ENCODE measurements at places on chromosomes 11 and 22.

GRCh38 chr22:44146088-44146861 lies 34.5 kb upstream of the PARVG start:
- DNase-seq: no peak

DNA sequence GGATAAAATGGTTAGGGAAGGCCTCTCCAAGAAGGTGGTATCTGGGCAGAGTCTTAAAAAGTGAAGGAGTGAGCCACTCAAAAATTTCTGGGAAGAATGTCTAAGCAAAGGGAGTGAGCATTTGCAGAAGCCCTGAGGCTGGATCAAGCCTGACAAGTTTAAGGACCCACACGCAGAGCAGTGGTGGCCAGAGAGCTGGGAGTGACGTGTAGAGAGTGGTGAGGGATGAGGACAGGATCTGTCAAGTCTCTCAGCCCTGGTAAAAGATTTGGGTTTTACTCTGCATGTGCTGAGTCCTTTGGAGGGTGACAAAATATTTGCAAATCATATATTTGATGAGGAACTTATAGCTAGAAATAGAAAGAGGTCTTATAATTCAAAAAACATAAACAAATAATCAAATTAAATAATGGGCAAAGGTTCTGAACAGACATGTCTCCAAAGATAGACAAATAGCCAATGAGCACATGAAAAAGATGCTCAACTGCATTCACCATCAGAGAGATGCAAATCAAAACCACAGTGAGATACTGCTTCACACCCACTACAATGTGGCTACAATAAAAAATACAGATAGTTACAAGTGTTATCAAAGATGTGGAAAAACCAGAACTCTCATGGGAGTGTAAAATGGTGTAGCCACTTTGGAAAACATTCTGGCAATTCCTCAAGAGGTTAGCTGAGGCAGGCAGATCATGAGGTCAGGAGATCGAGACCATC lies 107.2 kb upstream of the NNMT start:
- no peak for DNase-seq

GRCh38 chr22:25013607-25014006 lies 61.1 kb downstream of the KIAA1671 start:
- DNase-seq: no peak

DNA sequence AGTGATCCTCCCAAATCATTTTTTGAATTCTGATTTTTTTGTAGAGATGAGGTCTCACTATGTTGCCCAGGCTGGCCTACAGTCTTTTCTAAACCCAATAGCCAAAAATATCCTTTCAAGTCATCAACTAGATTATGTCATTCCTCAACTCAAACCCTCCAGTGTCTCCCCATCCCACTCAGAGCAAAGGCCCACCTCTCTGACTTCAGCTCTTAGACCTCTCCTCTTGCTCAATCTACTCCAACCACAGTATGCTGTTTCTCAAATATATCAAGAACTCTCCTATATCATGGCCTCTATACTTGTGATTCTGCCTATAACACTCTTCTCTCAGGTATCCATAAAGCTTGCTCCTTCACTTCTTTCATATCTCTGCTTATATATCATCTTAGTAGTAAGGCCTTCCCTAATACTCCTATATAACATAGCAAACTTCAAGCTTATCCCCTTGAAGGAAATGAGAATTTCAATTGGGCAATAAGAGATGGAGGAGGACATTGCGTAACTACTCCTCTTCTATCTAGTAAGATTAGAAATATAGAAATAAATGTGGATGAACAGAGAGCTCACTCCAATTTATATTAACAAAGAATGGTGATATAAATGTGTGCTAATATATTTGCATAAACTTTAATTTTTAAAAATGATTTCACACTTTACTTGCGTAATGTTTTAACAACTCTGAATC lies 24.5 kb downstream of the DLG2 start:
- no peak for DNase-seq

GRCh38 chr22:41446057-41446501 lies 522 bp downstream of the TOB2 start:
- peak; percentile 56 for DNase-seq

DNA sequence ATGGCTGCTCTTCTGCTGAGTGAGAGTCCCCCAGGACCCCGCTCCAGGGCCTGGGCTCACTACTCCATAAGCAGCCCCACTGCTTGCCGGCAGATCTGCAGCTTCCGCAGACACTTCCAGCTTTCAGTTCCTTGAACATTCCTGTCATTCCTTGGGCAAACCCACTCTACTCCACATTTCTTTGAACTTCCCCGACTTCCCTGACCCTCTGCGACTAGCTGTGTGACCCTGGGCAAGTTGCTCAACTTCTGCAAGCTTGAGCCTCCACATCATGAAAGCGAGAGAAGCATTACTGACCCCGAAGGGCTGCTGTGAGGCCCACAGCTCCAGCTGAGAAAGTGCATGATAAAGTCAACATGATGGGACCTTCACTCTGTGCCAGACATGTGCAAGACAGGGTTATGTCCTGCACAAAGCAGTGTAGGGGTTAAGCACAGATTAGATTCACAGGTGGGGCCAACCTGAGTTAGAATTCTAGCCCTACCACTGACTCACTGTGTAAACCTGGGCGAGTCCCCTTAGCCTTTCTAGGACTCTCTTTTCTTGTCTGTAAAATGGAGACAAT lies 51.8 kb downstream of the THAP12 start:
- DNase-seq: peak; percentile 36

GRCh38 chr11:85768473-85769146 lies 42.3 kb downstream of the SYTL2 start:
- DNase-seq: no peak

GRCh38 chr22:19716041-19716828 lies 1.9 kb downstream of the SEPTIN5 start:
- DNase-seq: no peak

DNA sequence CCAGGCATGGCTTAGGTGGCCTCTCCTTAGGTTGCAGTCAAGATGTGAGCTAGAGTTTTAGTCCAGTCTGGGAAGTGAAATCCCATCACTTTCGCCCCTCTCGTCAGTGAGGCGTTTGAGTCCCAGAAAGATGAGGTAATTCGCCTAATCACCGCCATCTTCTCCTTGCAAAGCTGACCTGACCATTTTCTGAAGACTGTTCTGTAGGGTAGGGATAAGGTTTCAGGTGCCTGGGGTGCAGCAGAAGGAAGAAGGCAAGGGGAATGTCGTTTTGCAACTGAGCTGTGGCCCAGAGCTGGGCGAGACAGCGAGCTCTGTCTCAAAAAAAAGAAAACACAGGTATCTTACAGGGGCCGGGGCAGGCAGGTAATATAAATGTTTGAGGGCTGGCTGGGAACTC lies 61.7 kb upstream of the CECR2 start:
- DNase-seq: no peak

GRCh38 chr22:46123694-46124382 lies 26.5 kb upstream of the PPARA start:
- no peak for DNase-seq

DNA sequence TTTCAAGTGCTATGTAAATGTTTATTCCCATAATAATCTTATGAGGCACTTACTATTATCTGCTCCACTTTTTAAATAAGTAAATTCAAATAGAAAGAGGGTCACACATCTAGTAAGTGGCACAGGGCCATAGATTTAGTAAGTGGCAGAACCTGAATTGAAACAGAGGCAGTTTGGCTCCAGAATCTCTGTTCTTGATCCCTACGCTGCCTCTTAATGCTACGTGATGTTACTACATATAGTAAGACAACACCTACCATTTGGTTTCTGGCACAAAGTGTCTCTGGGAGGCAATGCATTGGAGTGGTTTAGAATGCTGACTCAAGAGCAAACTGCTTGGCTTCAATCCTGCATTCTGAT lies 1018.3 kb downstream of the DLG2 start:
- no peak for DNase-seq

- DNase-seq: no peak
Observed at GRCh38 chr22:40211476-40212054, 33.8 kb downstream of the TNRC6B start.

DNA sequence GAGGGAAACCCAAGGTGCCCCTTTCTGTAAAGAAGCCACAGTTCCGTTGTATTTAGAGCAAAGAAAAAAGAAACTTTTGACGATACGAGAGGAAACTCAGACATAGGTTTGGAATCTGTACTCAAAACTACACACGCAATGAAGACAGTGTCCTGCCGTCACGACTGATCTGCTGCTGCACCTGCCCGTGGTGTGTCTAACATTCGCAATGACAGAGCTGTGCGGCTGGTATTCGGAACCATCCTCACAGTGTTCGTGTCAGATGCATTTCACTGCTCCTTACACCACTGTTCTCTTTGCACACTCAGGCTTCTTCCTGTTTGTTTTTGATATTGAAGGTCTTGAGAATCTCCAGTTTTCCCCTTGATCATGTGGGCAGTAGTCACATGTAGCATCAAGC lies 84.8 kb downstream of the RTL6 start:
- no peak for DNase-seq

GRCh38 chr11:104155375-104155774 lies 8.6 kb downstream of the PDGFD start:
- no peak for DNase-seq

DNA sequence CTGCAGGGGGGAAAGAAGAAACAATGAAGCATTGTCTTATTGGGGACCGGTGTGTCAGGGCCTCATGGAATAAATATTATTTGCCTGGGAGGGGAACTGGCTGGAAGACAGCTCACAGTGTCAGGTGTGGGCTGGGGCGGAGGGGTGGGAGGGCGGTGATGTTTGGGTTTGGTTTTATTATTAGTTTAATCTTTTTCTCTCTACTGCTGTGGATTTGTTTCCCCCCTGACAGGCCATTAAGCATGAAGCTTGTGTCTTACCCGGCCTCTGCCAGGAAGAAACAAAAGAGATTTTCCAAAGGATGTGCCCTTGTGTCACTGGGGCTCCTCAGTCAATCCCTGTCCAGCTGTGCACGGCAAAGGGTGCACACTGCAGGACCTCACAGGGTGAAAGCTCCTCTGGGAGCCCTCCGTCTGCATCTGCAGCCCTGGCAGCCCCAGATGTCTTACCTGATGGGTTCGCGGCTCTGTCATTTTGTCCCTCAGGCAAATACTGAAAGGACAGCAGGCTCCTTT lies 203.1 kb upstream of the TMEM45B start:
- peak; percentile 25 for DNase-seq

DNA sequence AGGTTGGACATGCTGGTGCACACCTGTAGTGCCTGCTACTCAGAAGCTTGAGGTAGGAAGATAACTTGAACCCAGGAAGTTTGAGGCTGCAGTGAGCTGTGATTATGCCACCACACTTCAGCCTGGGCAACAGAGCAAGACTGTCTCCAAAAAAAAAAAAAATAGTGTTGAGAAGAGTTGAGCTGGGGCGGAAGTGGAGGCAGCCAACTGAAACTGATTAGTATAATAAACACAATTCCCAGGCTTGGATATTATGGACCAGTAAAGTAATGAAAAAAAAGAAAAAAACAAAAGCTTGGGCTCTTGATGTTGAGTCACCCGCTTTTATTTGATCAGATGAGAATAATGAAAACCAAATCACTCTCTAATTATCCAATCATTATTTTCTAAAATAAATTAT lies 21.0 kb downstream of the LDLRAD3 start:
- no peak for DNase-seq

DNA sequence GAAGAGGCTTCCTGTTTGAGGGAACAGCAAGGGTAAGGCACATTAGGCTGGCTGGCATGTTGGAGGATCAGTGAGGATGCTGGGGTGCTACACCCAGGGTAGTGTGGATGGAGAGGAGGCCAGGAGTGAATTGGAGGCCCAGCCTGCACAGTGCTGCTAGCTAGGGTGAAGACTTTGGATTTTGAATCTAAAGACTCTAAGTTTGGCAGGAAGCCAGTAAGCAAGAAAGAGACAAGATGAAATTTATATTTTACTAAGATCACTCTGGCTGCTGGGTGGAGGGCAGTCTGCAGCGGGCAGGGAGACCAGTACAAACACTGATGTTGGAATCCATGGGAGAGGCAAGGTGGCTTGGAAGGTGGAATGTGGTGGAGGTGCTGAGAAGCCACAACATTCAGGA lies 43.6 kb downstream of the TSPAN18 start:
- no peak for DNase-seq

GRCh38 chr11:74265256-74265655 lies 46.2 kb downstream of the P4HA3 start:
- no peak for DNase-seq

GRCh38 chr11:72932132-72932570 lies 117.9 kb downstream of the ATG16L2 start:
- DNase-seq: no peak

DNA sequence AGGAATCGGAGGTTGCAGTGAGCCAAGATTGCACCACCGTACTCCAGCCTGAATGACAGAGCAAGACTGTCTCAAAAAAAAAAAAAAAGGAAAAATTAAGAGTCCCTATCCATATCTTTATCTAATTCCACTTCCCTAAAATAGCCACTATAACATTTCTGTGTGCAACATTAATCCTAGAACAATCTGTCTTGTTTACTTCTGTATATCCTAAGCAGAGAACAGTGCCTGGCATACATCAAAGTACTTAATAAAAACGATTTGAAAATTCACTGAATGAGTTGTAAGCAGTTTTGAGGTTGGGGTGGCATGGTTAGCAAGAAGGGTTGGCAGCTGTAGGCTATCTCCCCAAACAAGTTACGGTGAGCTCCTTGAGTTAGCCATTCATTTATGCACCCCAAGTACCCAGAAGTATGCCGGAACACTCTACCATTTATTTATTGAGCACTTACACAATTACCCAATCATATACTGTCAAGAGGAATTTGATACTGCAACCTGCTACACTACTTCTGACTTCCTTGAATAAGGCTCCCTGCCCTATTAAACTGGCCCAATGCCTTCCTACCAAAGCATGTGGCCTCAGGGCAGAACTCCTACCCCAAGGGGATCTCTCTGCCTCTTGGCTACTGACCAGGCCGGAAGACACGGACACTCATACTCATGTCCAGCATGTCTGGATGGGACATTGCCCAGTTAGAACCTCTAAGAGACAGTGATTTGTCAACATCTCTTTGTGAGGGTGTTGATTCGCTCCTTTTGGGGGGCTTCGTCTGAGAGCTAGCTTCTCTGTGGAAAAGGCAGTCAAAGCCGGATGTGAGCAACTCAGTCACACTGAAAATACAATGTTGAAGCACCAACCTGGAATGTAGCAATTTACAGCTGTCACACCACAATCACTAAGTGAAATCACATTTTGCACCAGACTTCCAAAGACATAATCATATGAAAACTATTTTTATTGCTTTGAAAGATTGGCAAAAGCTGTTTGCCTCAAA lies 16.3 kb upstream of the TMEM41B start:
- no peak for DNase-seq

DNA sequence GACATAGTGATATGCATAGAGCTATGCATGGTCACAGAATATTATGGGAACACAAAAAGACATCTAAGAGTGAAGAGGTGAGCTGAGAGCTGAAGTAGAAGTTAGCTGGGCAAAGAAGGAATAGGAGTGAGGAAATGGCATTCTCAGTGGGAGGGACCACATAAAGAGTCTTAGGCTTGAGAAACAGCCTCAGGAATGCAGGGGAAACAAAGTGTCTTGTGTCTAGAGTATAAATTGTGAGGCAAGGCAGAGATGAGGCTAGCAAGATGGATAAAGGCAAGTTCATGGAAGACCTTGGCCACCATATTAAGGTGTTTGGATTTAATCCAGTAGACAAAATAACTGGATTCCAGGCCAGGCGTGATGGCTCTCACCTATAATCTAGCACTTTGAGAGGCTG lies 40.6 kb upstream of the CRTAM start:
- no peak for DNase-seq

GRCh38 chr22:43995798-43996169 lies 28.3 kb upstream of the PARVB start:
- no peak for DNase-seq
